Activated CD8-positive, alpha-beta memory T cell treated with anti-CD3 and anti-CD28 coated beads, Interleukin-2, amount 50 U/mL, for 4 hours (primary cell): ENCODE measurements at places on chromosomes 13 and 19.
A peak's percentile ranks its signal among the peaks of the same experiment; 100 is the strongest.

DNA sequence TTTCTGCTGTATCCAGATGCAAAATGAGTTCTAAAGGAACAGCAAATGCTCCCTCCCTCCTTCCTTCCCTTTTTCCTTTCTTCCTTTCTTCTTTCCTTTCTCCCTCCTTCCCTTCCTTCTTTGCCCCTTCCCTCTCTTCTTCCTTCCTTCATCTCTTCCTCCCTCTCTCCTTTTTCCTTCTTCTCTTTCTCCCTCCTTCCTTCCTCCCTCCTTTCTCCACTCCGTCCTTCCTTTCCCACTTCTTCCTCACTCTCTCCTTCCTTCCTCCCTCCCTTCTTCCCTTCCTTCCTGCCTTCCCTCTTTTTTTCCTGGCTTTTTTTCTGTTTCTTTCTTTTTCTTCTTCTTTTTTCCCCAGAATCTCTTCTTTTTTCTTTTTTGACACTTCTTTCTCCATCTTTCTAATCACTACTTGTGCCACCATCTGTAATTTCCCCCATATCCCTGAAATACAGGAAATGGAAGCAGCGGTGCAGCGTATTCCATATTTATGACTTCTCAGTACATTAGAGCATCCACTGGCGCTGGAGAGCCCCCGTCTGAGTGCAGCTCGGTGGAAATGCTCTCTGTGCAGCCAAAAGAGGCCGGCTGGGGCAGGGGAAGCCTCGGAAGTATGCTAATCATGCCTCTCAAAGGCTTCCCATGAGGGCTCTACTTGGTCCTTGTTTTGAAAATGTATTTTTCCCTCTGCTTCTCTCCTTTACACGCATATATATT is 275.6 kb downstream of the TSHZ3 start:
- no peak for DNase-seq

GRCh38 chr19:44789943-44790483 is 12.3 kb downstream of the CBLC start:
- no peak for DNase-seq

DNA sequence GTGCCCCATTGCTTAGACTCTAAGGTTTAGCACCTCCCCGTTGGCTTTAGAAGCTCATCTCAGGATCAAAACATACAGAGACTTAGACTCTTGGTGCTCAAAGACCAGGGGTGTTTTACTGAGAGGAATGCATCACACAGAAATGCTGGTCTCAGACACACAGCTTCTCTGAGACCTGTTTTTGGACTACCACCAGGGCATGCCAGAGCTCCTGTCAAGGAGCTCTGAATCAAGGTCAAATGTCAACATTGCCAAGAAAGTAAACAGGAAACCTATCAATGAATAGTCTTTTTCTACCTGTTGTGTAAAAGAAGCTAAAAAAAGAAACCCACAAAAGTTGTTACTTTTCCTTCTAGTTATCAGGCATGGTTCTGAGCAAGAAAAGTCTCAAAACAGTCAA is 149.2 kb downstream of the COL4A1 start:
- no peak for DNase-seq

DNA sequence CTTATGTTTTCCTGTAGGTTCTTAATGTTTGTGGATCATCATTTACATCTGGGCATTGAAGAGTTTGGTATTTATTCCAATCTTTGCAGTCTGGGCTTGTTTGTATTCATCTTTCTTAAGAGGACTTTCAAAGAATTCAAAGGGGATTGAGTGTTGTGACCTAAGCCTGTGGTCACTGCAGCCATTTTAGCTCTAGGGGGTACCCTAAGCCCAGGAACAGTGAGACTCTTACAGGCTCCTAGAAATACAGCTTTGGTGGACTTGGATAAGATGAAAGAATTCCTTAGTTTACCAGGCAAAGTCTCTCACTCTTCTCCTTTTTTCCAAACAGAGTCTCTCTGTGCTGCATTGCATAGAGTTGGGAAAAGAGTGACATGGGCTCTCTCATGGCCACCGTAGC is 2539.0 kb upstream of the PCDH20 start:
- no peak for DNase-seq

DNA sequence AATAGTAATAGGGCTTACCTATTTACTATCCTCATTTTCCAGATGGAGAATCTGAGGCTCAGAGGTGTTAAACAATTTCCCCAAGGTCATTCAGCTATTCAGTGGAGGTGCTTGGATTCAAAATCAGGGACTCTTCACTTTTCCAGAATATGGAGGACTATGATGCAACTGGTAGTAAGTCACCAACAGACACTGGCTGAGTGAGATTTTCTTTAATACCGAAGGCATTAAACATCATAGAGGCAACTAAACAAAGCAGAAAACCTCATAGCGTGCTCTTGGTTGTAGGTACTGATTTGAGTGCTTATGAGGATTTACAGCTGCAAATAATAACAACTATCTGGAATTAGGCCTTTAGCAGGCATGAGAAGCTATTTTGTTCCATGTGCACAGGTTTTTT is 134.4 kb downstream of the DLEU7 start:
- DNase-seq = no peak

DNA sequence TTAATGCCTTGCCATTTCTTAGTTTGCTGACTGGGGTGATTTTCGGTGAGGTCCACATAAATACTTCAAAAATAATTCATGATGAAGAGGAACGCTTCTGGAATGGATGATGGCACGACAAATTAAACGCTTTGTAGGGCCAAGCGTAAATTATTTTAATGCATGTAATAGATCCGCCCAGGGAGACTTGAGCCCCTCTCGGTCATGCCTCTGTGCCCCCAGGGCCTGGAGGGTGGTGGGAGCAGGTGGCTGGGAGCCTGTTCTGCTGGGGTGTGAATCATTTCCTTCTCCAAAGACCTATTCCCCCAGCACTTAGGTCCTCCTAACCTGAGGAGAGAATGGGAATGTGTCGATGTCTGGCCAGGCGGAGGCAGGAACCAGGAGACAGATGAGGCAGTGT is 350.6 kb downstream of the ZNF536 start:
- DNase-seq = no peak

- DNase-seq = no peak
Measured at GRCh38 chr13:51601601-51602565, 17.6 kb downstream of the WDFY2 start.

DNA sequence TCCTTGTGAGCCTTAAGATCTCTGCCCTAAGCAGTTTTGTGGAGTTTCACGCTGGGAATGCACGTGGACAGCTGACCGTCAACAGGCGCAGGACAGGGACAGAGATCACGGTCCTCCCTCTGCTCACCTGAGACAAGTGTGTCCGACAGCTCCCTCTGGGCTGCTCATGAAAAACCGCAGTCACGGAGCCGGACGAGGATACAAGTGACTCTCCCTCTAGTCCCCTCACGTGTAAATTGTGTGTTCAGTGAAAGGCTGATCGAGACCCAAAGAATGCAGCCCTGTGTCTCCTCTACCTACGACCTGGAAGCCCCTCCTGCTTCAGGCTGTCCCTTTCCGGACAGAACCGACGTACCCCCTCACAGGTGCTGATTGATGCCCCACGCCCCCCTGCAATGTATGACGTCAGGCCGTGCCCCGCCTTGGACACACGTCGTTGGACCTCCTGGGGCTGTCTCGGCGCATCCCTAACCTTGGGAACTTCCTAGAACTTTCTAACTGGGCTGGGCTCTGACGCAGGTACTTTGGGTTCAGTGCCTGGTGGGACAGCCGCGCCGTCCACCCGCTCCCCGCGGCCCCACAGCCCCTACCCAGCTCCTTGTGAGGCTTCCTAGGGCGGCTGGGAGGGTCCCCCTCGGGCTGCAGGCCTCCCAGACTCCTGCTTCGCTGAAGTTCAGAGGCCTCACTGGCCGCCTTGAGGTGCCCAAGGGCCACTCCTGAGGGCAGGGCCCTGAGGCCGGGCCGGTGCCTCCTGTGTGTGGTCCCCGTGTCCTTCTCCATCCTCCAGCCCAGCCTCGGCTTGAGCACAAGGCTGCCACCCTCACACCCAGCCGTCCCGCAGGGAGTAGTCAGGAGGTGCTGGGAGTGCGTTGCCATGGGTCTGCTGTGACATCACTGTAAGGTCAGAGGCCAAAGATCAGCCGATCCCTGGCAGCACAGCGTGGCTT is at the start of gene C13orf46:
Gene C13orf46, minus strand, starts transcription at position 859 of the 947 bp plus-strand sequence. Its CDS starts 79 bp downstream, at position 780.
- DNase-seq = no peak

DNA sequence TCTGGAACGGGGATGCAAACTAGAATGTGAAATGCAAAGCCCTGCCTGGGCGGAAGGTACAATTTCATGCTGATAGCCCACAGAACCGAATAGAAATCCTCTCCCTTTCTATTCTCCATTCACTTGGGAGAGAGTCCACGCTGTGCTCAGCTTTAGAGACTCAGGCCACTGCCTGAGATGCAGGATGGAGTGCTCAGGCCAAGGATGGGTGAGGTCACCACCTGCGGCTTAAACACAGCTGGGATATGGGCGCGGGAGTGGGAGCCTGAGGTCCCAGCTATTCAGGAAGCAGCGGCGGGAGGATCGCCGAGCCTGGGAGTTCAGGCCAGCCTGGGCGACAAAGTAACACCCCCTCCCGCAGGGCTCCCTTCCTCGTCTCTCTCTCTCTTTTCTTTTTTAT is 446 bp upstream of the ZNF83 start:
- no peak for DNase-seq

- no peak for DNase-seq
Measured at GRCh38 chr19:35112995-35113688, 2.5 kb upstream of the FXYD3 start.

- DNase-seq = peak; percentile 45
Measured at GRCh38 chr19:58519087-58519354, 589 bp downstream of the ZBTB45 start.
